Activated T-helper 9 cell treated with anti-CD3 and anti-CD28 coated beads, Interleukin-2, amount 50 U/mL, for 16 hours (primary cell): ENCODE measurements at places on chromosomes 2 and 18.

- no peak for DNase-seq
These were observed 885.7 kb upstream of the KLHL29 start for GRCh38 chr2:22499082-22499839.

DNA sequence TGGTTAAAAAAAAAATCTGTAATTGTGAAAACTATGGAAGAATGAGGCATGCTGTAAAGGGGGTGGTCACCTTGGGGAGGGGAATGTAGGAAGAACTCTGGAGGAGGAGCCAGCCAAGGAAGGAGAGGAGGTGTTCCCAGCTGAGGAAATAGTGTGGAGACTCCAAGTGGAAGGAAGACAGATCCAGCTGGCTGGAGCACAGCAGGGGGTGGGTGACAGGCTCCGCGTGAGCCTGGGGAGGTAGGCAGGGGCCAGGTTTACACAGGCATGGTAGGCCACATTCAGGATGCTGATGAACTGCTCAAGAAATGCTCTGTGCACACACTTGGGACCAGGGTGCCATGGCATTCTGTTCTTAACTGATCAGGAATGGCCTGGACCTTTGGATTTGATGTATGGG is 16.8 kb downstream of the AFF3 start:
- no peak for DNase-seq

DNA sequence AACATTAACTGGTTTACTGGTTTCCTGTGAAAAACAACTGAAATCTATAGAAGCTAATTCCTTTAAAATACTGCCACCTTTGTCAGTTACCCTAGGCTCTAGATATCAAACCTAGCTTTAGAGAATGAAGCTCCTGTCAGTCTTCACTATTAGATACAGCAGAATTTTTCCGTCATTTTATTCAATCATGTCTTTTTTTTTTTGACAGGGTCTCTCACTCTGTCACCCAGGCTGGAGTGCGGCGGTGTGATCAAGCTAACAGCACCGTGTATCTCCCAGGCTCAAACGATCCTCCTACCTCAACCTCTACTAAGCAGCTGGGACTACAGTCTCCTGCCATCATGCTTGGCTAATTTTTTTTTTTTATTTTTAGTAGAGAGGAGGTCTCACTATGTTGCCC is 415.2 kb upstream of the LRRTM4 start:
- no peak for DNase-seq

DNA sequence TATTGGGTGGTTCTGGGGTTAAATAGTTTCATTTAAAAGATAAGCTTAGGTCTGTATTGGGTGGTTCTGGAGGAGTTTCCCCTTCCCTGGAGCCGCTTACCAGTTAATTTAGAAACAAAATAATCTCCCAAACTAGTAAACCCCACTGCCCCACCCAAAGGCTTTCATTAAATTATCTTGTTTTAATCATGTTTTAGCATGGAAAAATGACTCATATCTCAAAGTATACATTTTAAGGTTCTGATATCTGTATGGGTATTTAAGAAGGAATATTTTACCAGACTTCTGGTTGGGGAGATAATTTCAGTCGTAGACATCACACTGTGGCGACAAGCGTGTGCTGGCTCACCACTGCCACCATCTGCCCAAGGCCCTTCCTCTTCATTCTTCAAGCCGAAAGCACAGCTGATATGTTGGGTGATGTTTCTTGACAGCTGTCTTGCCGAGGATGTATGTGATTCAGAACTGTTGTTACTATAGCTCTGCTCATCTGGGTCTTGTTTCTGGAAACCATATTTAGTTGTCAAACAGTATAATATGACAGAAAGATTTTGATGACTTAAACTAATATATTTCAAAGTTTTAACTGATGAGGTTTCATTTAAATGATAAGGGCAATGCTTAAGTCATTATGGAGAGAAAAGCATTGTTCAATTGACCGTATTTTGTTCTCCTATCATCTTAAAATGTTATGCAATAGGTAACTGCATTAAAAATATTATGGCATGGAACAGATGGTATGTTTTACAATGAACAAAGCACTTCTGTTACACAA is 5.1 kb downstream of the FIGLA start:
- DNase-seq, result no peak

DNA sequence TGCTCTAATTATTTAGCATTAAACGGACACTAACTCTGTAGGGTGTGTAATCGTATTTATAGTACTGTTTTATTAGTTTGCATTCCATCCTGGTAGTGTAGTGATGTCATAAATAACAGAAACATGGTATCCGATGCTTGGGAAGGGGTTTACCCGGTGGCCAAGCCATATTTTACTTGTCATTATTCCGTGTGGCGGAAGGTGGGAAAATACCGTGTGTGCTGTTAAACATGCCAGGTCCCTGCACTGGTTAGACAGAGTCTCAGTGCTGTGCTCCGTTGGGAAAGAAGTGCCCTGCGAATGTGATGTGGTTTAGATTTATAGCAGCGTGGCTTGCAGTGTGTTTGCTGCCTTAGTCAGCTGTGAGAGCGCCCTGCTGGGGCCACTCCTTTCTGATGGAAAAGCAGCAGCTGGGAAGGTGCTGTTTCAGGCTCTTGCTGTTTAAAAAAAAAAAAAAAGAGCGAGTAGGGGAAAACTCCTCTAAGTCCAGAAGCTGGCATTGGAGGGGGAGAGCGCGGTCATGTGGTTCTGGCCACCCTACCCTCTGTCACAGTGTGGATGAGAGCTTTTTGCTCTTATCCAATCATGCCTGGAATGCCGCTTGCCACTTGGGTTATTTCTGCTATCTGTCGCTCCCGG is 211.0 kb downstream of the NEDD4L start:
- DNase-seq, result no peak

DNA sequence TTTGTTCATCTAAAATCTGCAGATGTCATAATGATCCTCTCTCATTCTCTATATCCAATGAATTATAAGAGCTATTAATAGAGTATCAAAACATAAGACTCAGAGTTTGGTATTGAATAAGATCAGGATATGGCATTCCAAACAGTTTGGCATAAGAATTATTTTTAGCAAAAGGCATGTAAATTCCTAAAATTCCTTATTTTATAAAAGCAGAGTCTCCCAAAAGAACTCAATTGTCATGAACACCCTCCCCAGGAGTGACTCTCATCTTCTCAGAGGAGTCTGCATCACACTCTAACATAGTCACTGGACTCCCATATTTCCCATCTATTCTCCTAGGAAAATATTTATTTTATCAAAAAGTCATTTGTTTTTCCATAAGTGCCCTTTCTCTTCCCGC is 1710.2 kb upstream of the SLC39A10 start:
- DNase-seq, result no peak
